ENCODE measurements at places on chromosomes 12 and 14. TPM values are rescaled to one million over a fixed set of nuclear protein-coding genes. Genes with fewer than 3 reads are reported as not detected.

The CYP27B1 gene
- 2.6 TPM for total RNA-seq

The PTPRO gene
- total RNA-seq, result 2.6 TPM

The TPPP2 gene
- total RNA-seq, result 0.23 TPM

The LALBA gene
- total RNA-seq, result not detected

The C12orf56 gene
- total RNA-seq, result not detected

The RTN1 gene
- 6.2 TPM for total RNA-seq

GRCh38 chr12:19388131-19388549 is 51.2 kb upstream of the AEBP2 start:
- no peak for DNase-seq
- no peak overlapping the region for H3K4me3 ChIP-seq
- H3K27me3 ChIP-seq, result no peaks in the 10 kb centered on the region
- no peaks in the 10 kb centered on the region for H3K4me1 ChIP-seq
- H3K36me3 ChIP-seq, result no peaks in the 10 kb centered on the region

GRCh38 chr12:29640589-29641345 is 143.0 kb downstream of the TMTC1 start:
- DNase-seq, result no peak
- H3K4me3 ChIP-seq, result no peak overlapping the region
- no peaks in the 10 kb centered on the region for H3K4me1 ChIP-seq
- no peaks in the 10 kb centered on the region for H3K27me3 ChIP-seq

GRCh38 chr14:98853063-98853729 is 418.8 kb downstream of the BCL11B start:
- no peaks in the 10 kb centered on the region for H3K27me3 ChIP-seq
- H3K27ac ChIP-seq, result no peak overlapping the region
- no peaks in the 10 kb centered on the region for H3K4me1 ChIP-seq

GRCh38 chr14:106024983-106025604 is 498.7 kb downstream of the TMEM121 start:
- no peaks in the 10 kb centered on the region for H3K36me3 ChIP-seq
- no peaks in the 10 kb centered on the region for H3K27me3 ChIP-seq
- DNase-seq, result no peak
- no peak overlapping the region for H3K4me3 ChIP-seq
- no peaks in the 10 kb centered on the region for H3K4me1 ChIP-seq

DNA sequence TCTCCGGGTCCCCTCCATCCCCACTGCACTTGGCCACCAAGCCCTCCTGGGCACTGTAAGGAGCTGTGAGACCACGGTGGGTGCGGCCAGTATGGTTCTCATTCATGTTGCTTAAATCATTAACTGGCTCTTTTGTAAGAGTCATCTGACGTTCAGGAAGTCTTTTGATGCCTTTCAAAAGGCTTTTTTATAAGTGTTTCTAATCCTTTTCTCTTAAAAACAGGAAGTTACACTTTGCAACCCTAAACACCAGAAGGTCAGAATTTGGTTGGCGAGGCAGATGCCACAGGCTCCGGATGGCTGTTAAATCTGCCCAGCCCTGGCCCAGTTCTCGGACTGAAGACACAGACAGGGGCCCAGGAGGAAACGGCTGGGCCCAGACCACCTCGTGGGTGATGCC is 26.1 kb upstream of the DIO3 start:
- no peak for DNase-seq
- H3K27me3 ChIP-seq, result no peaks in the 10 kb centered on the region
- no peaks in the 10 kb centered on the region for H3K36me3 ChIP-seq
- no peak overlapping the region for H3K4me3 ChIP-seq

DNA sequence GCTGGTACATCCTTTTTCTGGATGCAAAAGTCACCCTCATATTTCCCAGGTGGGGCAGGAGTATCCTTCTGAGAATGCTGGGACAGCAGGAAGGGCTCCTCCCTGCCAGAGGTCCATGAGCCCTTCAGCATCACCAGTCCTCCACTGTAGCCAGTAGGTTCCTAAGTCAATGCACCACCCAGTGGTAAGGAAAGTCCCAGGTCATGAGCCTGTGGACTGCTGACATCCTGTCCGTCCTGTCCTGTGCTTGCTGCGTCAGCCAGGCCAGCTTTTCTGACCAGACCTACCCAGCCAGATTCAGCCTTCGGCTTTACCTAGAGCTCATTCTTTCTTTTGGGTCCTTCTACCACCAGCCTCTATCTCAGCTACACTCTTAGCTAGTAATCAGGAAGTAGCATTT is 23.0 kb upstream of the ACTN1 start:
- H3K36me3 ChIP-seq, result no peaks in the 10 kb centered on the region
- H3K4me3 ChIP-seq, result no peak overlapping the region
- no peak for DNase-seq
- H3K27me3 ChIP-seq, result no peaks in the 10 kb centered on the region
- H3K4me1 ChIP-seq, result no peaks in the 10 kb centered on the region

DNA sequence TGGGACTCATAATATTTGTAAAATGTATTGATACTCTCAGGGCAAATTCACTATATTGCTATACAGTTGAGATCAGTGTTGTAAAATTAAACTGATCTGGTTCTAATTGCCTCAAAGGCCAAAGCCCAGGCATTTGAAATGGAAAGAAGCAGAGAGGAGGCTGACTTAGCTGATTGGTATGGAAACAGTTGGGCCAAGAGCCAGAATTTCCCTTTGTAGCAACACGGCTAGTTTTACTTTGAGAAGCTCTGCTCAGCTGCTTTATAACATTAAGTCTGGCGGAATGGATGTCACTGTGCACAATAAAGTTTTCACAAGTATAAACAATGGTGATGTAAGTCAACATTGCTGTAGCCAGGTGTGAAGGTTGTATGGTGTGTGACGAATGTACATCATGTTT is 186.4 kb downstream of the MSRB3 start:
- DNase-seq, result no peak
- no peak overlapping the region for H3K4me3 ChIP-seq
- no peaks in the 10 kb centered on the region for H3K27me3 ChIP-seq
- H3K27ac ChIP-seq, result no peak overlapping the region

- DNase-seq, result no peak
- H3K36me3 ChIP-seq, result no peaks in the 10 kb centered on the region
- no peak overlapping the region for H3K4me3 ChIP-seq
- H3K27me3 ChIP-seq, result no peaks in the 10 kb centered on the region
These were observed 7.3 kb upstream of the TNFAIP2 start for GRCh38 chr14:103115845-103116572.

GRCh38 chr12:51661199-51661598 is 70.2 kb downstream of the SCN8A start:
- no peaks in the 10 kb centered on the region for H3K27me3 ChIP-seq
- no peaks in the 10 kb centered on the region for H3K36me3 ChIP-seq
- H3K4me3 ChIP-seq, result no peak overlapping the region

- no peaks in the 10 kb centered on the region for H3K36me3 ChIP-seq
- no peak overlapping the region for H3K27ac ChIP-seq
- no peak overlapping the region for H3K4me3 ChIP-seq
- no peaks in the 10 kb centered on the region for H3K4me1 ChIP-seq
- H3K27me3 ChIP-seq, result no peaks in the 10 kb centered on the region
These were observed 9.4 kb downstream of the KRT80 start for GRCh38 chr12:52182384-52182783.

- no peaks in the 10 kb centered on the region for H3K36me3 ChIP-seq
- H3K27me3 ChIP-seq, result no peaks in the 10 kb centered on the region
- no peaks in the 10 kb centered on the region for H3K4me1 ChIP-seq
- no peak overlapping the region for H3K4me3 ChIP-seq
- H3K27ac ChIP-seq, result no peak overlapping the region
These were observed 40.9 kb upstream of the RERGL start for GRCh38 chr12:18130851-18131250.

- no peaks in the 10 kb centered on the region for H3K36me3 ChIP-seq
- H3K27ac ChIP-seq, result no peak overlapping the region
- H3K4me1 ChIP-seq, result no peaks in the 10 kb centered on the region
- no peak for DNase-seq
- H3K27me3 ChIP-seq, result no peaks in the 10 kb centered on the region
- H3K4me3 ChIP-seq, result no peak overlapping the region
These were observed 379.0 kb downstream of the CCER1 start for GRCh38 chr12:90575995-90576394.

DNA sequence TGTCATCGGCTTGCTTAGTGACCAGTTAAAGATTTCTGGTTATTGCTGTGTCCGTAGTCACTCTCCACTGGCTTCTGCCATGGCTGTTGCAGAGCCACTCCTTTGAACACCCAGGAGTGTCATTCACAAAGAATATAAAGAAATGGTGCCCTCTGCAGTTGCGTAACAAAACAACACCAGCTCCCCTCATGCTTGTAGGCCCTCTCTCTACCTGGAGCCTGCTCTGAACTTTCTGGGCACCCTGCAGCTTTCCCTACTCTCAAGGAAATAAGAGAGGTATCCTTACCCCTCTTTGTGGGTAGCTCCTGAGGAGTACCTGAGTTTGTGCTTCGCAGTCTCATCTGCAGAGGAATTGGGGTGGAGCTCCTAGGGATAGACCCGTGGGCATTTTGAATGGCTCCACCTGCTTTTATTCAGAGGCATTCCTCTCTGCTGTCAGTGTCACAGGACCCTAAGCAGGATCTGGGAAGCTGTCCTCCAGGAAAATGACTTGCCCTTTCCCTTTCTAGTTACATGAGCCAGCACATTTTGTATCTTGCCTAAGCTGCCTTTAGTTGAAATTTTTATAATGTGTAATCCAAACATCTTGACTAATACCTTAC is 97.2 kb upstream of the TMEM260 start:
- DNase-seq, result no peak
- H3K36me3 ChIP-seq, result no peaks in the 10 kb centered on the region
- H3K4me3 ChIP-seq, result no peak overlapping the region
- no peaks in the 10 kb centered on the region for H3K4me1 ChIP-seq

DNA sequence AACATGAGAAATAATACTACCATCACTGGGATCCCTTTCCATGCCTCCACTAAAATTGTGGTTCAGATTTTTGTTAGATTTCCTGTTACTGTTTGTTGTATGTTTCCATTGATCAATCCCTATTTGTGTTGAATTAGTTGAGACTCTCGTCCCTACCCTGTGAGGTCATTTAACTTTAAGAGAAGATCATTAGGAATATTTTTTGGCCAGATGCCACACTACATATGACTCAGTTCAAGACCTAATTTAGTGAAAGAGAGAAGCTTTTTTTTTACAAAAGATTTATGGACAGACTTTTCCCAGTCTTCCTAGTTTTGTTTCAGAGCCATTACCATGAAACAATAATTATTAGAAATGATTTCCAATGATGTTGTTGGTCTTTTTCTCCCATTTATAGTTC is 35.5 kb downstream of the CPSF6 start:
- H3K27me3 ChIP-seq, result no peaks in the 10 kb centered on the region
- no peaks in the 10 kb centered on the region for H3K36me3 ChIP-seq

- H3K27me3 ChIP-seq, result no peaks in the 10 kb centered on the region
- no peaks in the 10 kb centered on the region for H3K36me3 ChIP-seq
- no peak within 1 kb of the TSS for H3K4me3 ChIP-seq
- DNase-seq, result no peak
- no peak within 1 kb of the TSS for H3K27ac ChIP-seq
These were observed at the start of gene GPR65 for GRCh38 chr14:88005050-88005481. Gene GPR65, plus strand, starts transcription at chr14:88005135. Its CDS starts 5,713 bp downstream, at chr14:88010848.

DNA sequence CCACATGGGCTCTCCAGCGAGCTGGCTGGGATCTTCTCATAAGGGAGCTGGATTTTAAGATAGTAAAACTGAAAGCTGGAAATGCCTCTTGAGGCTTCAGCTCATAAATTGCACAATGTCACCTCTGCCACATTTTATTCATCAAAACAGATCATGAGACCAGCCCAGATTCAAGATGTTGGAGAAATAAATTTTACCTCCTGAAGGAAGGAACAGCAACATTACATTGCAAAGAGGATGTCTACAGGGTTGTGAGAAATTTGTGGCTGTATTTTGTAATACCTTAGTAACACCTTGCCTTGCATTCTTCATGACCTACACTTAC is 43.1 kb upstream of the KRR1 start:
- DNase-seq, result no peak
- no peak overlapping the region for H3K4me3 ChIP-seq
- no peaks in the 10 kb centered on the region for H3K36me3 ChIP-seq
- H3K27me3 ChIP-seq, result no peaks in the 10 kb centered on the region

Data from pancreas (tissue), 10 donors.